Airway epithelial cell (primary cell): ENCODE measurements at places on chromosomes 2 and 18. TPM values are rescaled to one million over a fixed set of nuclear protein-coding genes. Genes with fewer than 3 reads are reported as not detected.

L3MBTL4 gene
- total RNA-seq: 0.05 and 0.07 TPM in 2 replicates

ARHGEF33 gene
- total RNA-seq: 0.14 and 0.33 TPM in 2 replicates

OBSL1 gene
- 35.3 and 35.9 TPM in 2 replicates for total RNA-seq

POTEJ gene
- total RNA-seq: not detected in 2 replicates

SERPINB12 gene
- 0.28 TPM in 1 of 2 replicates, not detected in the other for total RNA-seq

HOXD3 gene
- total RNA-seq: not detected in 2 replicates

EMX1 gene
- total RNA-seq: not detected in 2 replicates

CFC1 gene
- total RNA-seq: not detected in 2 replicates

TEX44 gene
- total RNA-seq: not detected in 2 replicates

KIDINS220 gene
- 15.2 and 24.9 TPM in 2 replicates for total RNA-seq

APOB gene
- total RNA-seq: not detected in 2 replicates

GNLY gene
- total RNA-seq: not detected in 2 replicates

GYPC gene
- total RNA-seq: 2.8 TPM in 1 of 2 replicates, not detected in the other

FIGLA gene
- total RNA-seq: not detected in 2 replicates

PECR gene
- 6.7 and 8.9 TPM in 2 replicates for total RNA-seq

OTX1 gene
- total RNA-seq: 4.2 and 4.7 TPM in 2 replicates

DSG1 gene
- 46.9 and 48.9 TPM in 2 replicates for total RNA-seq

ALPG gene
- total RNA-seq: not detected in 2 replicates

UBXN4 gene
- total RNA-seq: 33.1 and 43.9 TPM in 2 replicates

NPHP1 gene
- total RNA-seq: 4.1 and 5.0 TPM in 2 replicates

RFTN2 gene
- total RNA-seq: not detected in 2 replicates
